Right atrium auricular region (tissue), 2 donors: ENCODE measurements at places on chromosomes 2 and 18. TPM values are rescaled to one million over a fixed set of nuclear protein-coding genes. Genes with fewer than 3 reads are reported as not detected.

GPBAR1 gene
- total RNA-seq = 10.7 TPM

DNA sequence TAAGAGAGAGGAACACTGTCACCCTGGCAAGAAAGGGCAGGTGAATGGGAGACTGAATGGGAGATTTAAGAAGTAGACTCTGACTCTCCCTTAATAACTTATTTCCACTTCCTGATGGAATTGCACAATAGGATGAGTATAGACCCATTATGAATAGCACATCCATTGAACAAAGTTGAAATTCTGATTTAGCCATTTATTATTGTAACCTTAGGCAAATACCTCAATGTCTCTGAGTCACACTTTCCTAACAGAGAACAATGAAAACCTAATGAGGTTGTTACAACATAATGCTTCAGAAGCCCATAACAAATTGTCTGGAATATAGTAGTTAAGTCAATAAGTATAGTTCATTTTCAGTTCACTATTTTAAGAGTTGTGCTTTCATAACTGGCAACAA lies 78.9 kb downstream of the NRXN1 start:
- no peak for DNase-seq

AKAIN1 gene
- not detected for total RNA-seq

DNA sequence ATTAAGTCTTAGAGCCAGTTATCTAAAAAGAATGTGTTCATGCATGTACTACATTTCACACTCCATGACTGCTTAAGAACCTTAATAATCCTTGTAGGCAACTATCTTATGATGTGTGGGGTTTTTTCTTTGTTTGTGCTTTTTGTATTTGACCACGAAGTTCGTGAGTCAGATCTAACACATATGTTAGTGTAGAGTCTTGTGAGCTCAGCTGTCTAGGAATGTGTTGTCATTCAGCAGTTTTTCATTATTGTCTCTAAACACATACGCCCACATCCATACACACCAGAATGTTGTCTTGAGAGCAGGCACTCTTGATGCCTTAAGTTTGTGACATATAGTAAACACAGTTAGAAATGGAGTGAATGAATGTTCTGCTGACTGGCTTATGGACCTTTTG lies 38.4 kb downstream of the CAB39 start:
- DNase-seq = no peak

DNA sequence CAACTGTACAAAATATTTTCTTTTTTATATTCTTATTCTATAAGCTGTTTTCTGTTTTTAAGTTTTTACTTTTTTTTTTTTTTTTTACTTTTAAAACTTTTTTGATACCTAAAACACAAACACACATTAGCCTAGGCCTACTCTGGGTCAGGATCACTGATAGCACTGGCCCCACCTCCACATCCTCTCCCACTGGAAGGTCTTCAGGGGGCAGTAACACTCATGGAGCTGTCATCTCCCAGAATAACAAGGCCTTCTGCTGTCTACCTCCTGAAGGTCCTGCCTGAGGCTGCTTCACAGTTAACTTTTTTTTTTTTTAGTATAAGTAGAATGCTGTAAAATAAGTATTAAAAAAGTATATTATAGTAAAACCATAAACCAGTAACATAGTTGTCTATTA lies 415.1 kb downstream of the PTPRM start:
- DNase-seq = no peak

TEKT4 gene
- not detected for total RNA-seq

DNA sequence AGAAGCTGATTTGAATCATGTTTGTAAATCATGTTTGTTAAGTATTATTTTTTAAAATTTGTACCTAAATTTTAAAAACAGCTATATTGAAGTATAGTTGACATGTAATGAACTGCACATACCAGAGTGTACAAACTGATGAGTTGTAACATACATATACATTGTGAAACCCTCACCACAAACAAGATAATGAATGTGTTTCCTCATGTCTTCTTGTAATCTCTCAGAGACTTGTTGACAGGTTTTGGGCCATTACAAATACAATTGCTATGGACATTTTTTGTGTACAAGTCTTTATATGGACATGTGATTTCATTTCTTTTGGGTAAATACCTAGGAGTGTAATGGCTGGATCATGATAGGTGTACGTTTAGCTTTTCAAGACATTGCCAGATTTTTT lies 21.5 kb downstream of the WDR43 start:
- no peak for DNase-seq

TUBA3E gene
- total RNA-seq = 1.6 TPM

TLX2 gene
- total RNA-seq = not detected

ICOS gene
- not detected for total RNA-seq

GRCh38 chr2:132037527-132038178 lies 124.1 kb downstream of the ANKRD30BL start:
- no peak for DNase-seq

SIX3 gene
- total RNA-seq = not detected

DNA sequence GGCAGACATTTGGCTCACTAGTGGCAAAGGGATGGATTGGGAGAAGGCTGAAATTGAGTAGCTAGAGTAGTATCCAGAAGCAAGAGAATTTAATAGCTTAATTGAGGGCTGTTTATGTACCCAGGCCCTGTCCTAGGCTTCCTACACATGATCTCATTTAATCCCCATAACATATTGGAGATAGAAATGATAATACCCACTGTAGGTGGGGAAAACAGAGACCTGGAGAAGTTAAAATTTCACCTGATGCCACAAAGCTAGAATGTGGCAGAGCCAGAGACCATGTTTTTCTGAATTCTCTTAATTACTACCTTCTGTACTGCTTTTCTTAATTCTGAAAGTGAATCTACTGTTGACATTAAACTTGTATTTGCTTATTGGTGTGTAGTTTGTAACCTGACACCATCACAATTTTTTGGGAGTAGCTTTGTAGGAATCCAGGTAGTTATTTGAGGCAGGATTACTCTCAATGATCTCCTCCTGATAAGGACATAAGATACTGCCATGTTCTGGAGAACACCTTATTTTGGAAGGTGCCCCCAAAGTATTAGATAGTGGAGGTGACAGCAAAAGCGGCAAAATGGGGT lies 42.2 kb downstream of the RAB10 start:
- no peak for DNase-seq
